ENCODE measurements at places on chromosomes 1 and 21.

DNA sequence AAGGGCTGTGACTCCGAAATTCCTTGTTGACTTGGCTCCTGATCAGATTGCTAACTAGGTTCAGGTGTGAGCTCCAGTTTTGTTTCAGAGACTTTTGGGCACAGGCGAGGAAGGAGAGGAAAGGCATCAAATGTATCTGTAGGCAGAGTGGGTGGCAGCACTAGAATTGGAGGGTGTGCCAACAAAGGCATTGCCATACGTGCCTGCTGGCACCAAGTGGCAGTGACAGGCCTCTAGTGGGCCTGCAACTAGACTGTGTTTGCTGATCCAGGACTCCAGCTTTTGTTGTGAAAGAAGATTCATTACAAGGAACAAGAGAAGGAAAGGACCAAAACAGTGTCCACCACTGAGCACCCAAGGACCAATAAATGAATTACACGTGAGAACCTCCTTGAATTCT, 79.5 kb downstream of the TM2D1 start:
- no peak for DNase-seq

- DNase-seq = no peak
Measured at GRCh38 chr1:29808141-29808995, 572.0 kb downstream of the PTPRU start.

DNA sequence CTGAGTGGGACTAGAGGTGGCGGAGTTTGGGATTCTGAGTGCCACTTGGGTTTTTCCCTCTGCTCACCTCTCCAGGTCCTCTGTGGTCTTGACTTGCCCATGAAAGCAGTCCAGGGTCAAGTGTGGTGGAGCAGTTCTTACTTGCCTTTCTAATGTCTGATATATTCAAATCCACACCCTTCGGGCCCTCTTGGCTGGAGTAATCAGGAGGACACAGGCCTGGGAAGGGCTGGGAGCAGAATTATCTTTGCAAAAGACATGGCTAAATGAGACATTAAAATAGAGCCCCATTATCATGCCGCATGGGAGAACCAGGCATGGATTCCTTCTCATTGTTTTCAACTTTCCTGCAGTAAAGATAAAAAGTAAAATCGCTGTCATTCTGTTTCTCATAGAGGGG, 74.0 kb downstream of the NFASC start:
- DNase-seq = no peak

DNA sequence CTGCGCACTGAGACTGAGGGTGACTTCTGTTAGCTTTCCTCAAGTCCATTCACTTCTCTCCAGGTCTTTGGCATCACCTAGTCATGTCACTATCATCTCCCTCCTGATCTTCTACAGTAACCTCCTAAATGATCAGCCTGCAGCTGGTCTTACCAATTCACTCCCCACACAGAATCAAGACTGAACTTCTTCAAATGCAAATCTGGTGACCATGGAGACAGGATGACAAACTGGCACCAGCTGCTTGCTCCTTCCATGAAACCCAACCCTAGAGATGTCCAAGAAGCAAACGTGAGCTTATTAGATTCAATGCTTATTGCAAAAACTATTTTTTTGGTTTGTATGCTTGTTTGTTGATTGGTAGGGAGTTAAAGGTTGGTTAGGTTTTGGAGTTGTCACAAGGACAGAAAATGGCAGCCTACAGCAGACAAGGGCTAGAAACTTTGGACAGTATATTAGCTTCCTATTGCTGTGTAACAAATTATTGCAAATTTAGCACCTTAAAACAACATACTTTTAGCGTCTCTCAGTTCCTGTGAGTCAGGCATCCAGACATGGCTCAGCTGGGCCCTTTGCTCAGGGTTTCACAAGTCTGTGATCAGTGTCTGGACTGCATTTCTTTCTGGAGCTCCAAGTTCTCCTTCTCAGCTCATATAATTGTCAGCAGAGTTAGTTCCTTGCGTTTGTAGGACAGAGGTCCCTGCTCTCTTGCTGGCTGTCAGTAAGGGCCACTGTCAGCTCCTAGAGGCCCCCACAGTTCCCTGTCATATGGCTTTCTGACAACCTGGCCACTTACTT, 53.3 kb upstream of the GJA8 start:
- no peak for DNase-seq

DNA sequence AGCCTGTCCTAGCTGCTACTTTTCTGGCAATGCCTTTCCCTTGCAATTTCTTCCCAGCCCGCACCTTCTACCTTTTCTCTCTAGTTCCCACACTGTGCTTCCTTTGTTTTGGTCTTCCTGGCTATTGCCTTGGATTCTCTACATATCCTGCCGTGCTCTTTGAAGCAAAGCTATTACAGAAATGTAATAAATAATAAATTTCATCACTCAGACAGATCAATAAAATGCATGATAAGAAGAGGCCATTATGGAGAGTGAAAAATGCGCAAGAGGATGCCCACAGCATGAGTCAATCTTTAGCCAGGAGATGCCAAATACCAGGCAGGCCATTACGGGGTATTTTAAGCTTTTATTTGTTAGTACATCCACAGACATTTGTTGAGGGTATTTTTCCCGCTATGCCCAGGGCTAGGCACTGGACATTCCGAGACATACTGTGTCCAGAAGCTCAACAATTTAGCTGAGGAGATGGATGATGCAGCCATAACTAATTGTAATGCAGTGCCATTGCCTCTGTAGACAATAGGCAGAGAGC, 163.6 kb downstream of the ST6GALNAC3 start:
- DNase-seq = peak; percentile 32

DNA sequence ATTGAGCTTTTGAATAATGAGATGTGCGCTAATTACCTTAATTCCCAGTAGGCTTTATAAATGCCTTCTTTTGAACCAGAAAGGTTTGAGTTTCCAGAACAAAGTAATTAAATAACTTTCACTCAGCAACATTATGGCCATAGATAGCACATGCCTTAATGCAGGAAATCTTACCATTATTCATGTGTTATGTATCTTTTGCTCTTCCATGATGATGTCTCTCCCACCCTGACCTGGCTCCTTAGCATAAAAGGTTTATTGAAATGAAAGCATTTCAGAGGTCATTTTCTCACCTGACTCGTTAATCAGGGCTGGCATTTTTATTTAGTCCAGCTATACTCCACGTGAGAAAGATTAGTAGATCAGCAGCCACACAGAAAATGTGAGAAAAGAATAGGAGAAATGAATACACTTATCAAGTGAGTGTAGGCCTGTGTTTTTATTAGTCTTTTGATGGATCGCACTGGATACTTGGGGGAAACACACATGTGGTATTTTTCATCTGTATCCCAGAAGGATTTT, 180.2 kb downstream of the ATP6V1G3 start:
- no peak for DNase-seq

- DNase-seq = no peak
Measured at GRCh38 chr1:72336776-72337175, 54.4 kb upstream of the NEGR1 start.

DNA sequence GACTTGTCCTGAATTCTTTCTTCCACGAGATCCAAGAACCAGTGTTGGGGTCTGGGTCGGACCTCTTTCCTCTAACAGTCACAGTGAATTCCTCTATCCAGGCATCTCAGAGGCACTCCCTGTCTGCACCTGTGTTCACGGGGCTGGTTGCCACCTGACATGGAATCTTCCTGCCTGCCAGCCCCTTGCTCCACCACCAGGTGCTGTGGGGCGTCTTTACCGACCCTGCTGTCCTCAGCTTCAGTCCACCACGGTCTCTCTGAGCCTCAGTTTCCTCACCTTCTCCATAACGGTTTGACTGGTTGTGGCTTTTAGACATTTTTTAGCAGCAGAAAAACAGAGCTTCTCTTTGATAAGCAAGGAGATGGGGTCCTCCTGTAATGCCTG, 62.7 kb downstream of the SDC3 start:
- no peak for DNase-seq

- no peak for DNase-seq
Measured at GRCh38 chr21:41641821-41642701, 124.8 kb downstream of the RIPK4 start.

GRCh38 chr1:212482006-212482636, 49.4 kb downstream of the NENF start:
- no peak for DNase-seq

DNA sequence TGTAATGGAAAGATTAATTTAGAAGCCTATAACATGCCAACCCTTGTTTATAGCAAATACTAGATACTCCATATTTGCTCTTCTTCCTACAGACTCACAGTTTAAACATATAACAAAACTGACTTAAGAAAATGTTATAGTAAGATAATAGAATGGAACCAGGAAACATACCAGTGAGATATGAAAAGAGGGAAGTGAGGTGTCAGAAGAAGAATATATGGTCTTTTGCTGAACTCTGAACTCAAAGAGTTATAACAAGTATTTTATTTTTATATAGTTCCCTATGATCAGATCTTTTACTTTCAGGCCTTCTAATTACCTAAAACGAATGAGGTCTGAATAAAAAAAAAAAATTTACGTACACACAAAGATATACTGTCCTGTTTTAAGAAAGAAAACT, 20.9 kb downstream of the TMED5 start:
- no peak for DNase-seq

GRCh38 chr1:119470377-119470776, 36.6 kb upstream of the HSD3B1 start:
- no peak for DNase-seq

GRCh38 chr1:232891656-232892317, 58.6 kb upstream of the NTPCR start:
- no peak for DNase-seq

DNA sequence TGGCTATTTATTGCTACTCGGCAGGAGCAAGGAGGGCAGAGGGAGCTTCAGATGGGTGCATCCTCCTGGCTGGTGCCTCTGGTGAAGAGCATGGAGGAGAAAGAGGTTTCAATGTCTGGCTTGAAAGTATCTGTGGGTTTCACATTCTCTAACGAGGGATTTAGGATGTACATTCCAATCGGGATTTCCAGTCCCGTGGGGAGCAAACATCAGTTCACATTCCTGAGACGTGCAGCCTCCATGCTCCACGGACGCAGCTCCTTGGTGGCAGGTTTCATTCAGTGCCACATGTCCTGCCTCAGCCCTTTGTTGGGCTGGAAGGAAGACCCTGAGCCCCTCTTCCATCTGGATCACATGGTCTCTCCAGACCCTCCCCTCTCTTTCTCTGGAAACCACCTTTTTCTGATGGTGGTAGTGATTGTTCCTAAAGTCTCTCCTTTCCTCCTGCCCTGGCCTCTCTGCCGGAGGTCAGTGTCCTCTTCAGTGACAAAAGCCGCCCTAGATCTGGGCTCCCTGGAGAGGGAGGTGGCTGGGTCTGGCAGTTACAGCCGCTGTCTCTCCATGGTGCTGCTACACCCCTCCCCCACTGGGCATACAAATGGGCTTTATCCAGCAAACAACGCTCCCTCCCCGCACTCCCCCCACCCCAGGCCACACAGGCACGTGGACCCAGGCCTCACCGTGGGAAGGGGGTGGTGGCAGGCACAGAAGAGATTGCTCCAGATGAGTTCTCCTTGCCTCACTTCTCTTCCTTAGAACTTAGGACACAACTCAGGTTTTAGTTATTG, 826 bp upstream of the CA14 start:
- no peak for DNase-seq

GRCh38 chr1:233386336-233386735, 58.8 kb downstream of the MAP3K21 start:
- DNase-seq = no peak

DNA sequence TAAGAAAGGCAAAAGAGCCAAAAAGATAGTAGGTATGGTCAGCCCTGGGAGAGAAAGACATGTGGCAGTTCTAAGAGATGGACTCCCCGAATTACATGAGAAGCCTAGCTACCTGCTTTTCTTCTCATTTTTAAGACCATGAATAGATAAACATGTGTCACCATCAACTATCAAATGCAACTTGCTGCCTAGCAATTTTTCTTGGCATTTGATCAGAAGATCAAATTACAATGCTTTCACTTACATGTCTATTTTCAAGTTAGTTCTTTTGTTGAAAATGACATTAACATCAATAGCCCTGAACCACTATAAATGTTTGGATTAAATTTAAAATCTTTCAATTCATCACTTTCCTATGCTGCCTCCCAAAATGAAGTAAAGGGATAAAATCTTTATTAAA, 212.3 kb downstream of the HHIPL2 start:
- no peak for DNase-seq

- peak; percentile 84 for DNase-seq
Measured at GRCh38 chr1:159000625-159001024, 9.1 kb upstream of the IFI16 start.

DNA sequence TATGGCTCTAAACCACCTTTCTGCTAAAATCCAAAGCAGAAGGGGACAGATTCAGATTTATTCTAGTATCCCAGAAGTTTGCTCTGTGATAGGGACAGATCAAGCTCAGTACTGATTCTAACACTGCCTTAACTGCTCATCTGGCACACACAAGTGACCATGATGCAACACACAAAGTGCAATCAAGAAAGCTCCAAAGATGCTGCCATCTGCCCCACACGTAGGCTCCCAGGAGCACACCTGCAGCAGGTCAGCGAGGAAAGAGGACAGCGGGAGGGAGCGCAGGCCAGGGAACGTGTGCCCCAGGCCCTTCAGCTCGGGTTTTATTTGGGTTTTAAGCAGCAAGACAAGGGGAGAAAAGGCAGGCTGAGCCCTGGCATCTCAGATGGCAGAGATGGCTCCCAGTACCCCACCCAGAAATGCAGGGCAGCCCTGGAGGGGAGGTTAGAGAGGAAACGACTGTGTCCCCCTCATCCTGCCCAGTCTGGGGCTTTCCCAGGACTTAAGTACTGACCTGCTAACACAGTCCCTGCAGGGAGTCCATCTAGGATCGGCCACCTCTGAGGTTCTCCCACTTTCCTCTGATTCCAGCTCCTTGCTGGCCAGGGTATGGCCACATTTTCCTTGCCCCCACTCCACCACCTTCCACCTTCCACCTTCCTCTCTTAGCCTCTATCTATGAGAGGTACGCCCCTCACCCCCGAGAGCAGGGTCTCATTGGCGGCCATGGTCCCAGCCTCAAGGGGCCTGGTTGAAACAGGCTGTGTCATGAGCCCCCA, 1.2 kb downstream of the TRIM11 start:
- DNase-seq = no peak

- DNase-seq = no peak
Measured at GRCh38 chr1:224273641-224274040, 56.3 kb downstream of the NVL start.

All from adrenal gland (tissue), 19 donors.